ELF-1 (cell line): ENCODE measurements at places on chromosomes 12 and 14.

DNA sequence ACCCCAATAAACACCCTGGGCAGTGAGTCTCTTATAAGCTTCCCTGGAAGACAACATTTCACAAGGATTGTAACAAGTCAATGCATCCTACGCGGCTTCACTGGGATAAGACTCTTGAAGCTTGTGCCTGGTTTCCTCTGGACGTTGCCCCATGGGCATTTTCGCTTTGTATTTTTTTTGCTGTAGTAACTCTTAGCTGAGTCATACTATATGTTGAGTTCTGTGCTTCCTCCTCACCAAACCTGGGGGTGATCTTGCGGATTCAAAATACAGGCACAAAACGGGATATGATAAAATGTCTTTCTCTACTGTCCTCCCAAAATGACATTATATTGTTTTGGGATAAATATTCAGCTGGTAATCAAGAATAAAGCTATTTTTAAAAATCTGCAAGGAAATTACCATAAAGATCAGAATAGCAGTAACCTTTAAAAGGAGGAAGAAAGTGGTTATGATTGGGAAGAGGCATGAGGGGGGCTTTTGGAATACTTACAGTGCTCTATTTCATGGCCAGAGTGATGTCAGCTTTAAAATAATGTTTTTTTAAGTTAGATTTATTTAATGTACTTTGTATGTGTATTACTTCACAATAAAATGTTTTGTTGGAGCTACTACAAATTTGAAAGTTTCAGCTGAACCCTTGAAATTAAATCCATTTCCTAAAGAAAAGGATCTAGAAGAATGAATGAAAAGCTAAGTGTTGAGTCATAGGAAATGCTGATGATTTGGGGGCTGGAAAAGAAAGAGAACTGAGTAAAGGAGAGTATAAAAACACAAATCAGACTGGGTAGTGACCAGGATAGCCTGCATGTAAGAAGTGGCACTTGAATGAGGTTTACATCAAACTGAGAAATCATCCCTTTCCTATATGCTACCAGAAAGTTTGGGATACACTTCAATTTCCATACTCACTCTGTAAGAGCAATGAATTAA, 14.7 kb downstream of the BTBD7 start:
- DNase-seq = no peak

GRCh38 chr12:92036771-92037453, 108.7 kb downstream of the BTG1 start:
- no peak for DNase-seq

GRCh38 chr12:48389409-48389808, 38.7 kb upstream of the ZNF641 start:
- DNase-seq = no peak

GRCh38 chr14:101323111-101323510, 238.2 kb upstream of the DIO3 start:
- DNase-seq = no peak

GRCh38 chr14:76088326-76088725, 63.4 kb upstream of the GPATCH2L start:
- DNase-seq = no peak

- DNase-seq = no peak
Measured at GRCh38 chr12:104551-105081, 38.0 kb downstream of the IQSEC3 start.
